ENCODE measurements at places on chromosomes 2 and 18. TPM values are rescaled to one million over a fixed set of nuclear protein-coding genes. Genes with fewer than 3 reads are reported as not detected.

DNA sequence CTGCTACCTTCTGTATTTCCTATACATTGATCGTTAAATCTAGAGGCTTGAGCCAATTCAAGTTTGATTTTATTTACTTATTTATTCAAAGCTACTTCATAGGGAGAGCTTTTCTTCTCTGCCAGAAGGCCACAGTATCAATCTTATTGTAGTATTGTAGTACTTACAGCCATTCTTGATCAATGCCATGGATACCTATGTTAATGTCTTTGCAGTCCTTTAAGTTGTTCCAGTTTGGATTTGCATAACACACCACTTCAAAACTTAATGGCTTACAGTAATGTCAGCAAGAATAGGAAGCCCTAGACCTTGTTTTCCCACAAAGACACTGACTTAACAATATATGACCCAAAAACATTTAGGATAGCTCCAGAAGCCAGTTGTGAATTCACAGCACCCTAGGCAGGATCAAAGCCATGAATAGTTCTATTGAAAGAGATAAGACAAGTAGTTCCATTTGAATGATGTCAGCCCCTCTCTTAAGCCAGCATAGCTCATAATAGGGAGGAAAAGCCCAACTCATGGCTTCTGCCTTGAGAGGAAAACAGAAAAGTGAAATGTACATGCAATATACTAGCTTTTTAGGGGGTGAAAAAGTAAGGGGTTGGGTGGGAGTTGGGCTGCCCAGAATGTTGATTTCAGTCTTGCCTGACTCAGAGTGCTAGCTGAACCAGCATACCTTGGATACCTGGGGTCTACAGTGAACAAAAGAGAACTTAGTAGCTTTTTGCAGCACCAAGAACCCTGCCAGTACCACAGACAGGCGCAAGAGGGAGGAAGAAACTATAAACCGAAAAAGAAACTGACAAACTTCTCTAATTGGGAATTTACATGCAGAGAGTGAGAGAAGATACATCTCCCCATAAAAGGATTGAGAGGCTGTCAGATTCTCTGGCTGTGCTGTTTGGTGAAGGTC is 101.4 kb downstream of the CAMKMT start:
- DNase-seq = no peak

- DNase-seq = no peak
Observed at GRCh38 chr2:172177581-172177980, 74.9 kb upstream of the DLX2 start.

GRCh38 chr2:30209227-30209626 is 22.1 kb upstream of the LBH start:
- no peak for DNase-seq

- peak; percentile 0 for DNase-seq
Observed at GRCh38 chr2:2896011-2896410, 481.6 kb downstream of the EIPR1 start.

Gene EPB41L3
- total RNA-seq = 6.7 TPM

DNA sequence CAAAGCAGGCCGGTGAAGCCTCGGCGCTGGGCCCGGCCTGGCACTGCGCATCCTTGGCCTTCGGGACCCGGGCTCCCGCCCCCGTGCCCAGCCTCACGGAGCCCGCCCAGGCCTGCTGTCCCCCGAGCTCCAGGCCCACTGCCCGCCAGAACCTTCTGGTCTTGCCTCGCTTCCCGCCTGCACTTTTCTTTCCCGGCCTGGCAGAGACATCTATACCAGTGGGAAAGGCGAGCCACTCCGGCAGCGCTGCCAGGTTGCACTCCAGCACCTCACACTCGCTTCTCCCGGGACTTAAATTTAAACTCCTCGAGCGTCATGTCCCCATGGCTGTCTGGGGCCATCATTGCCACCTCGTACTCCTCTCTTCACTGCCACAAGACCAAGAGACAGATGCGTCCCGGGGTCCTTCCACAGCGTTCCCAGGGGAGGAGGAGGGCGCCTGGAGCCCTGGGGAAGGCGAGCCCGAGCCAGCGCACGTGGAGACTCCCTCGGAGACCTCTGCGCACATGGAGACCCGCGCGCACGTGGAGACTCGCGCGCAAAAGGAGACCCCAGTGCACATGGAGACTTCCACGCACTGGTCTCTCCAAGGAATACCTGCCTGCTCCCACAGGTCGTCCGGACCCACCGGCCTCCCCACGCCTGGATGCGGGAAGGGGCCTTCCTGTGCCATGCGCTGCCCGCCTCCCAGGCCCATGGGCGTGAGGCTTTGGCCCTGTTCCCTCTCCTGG is 253.1 kb upstream of the SALL3 start:
- no peak for DNase-seq

DNA sequence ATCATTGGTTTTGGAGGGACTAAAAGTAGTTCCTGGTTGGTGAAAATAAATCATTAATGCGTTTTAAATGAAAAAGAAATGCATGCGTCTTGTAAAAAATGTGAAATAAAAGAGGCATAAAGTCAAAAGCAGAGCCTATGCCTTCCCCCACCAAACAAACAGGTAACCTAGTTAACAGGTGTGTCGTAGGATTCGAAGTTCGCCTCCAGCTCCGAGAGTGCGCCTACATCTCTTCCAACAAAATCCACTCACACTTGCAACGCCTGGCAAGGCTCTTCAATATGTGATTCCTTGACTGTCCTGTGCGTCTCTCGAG is 677 bp upstream of the SMAD4 start:
- no peak for DNase-seq

Gene SKA1
- total RNA-seq = 18.7 TPM

DNA sequence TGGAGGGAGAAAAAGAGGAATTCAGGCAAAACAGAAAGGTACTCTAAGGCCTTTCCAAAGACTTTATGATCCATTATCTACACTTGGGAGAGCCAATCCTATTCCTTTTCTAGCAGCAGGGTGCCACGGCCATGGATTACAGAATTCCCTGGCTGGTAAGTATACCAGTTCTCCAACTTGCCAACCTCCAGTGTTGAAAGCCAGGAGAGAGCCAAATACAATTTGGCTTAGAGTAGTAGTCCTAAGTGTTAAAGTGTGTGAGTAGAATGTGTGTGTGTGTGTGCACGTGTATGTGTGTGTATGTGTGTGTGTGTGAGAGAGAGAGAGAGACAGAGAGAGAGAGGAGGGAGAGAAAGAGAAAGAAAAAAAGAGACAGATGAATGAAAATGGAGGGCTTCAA is 43.3 kb downstream of the WDPCP start:
- DNase-seq = no peak

- no peak for DNase-seq
Observed at GRCh38 chr2:54581326-54582039, 125.4 kb downstream of the SPTBN1 start.

Gene ROCK2
- total RNA-seq = 31.0 TPM

Gene METTL21A
- 27.4 TPM for total RNA-seq

Gene SKOR2
- total RNA-seq = not detected

DNA sequence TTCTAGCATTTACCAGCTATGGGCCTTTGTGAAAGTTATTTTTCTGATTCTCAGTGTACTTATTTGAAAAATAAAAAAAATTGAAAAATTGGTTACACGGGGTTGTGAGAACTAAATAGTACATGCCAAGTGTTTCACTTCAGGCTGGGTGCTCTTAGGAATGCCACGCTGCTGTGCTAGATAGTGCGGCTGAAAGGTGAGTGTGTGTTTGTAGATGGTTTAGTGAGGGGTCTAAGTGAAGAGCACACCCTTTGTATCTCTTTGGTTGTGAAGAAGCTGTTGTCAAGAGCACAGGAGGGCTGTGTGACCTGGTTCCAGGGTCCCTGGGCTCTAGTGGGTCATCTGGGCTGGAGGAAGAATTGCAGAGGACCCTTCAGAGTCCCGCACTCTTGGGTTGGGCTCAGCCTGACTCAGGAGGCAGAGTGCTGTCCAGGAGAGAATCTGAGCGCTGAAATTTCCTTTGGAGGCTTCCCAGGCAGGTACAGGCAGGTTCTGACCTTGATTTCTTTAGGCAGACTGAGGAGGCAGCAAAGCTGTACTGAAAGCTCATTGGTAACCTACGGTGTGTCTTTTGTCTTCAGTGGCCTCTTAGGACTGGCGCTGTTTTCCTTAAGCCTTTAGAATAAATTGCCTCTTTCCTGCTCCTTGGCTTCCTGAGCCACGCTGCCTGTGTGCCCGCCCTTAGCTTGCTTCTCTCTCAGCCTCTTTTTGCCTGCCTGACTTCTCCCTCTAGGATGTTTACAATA is 44.4 kb downstream of the MAP4K4 start:
- no peak for DNase-seq

- DNase-seq = no peak
Observed at GRCh38 chr2:31055938-31056337, 82.3 kb downstream of the GALNT14 start.

GRCh38 chr2:66888791-66889631 is 454.1 kb downstream of the MEIS1 start:
- DNase-seq = no peak

- DNase-seq = no peak
Observed at GRCh38 chr2:108621087-108621559, 86.9 kb downstream of the LIMS1 start.

DNA sequence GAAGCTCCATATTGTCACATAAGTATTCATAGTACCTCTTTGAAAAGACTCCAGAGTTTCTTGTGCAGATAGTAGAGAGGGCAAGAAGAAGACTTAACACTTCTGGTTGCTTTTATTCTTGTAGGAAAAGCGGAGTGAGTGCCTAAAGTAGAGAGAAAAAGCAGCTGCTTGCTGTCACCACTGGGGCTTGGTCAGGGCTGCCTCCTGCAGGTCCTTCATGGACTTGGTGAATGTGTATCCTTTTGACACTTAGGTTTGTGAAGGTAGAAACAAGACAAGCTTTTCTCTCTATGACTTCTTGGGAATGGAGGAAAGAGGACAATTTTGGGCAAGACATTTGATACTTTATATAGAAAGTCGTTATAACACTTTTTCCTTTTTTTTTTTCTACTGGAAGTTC is 312.8 kb upstream of the FANCL start:
- DNase-seq = no peak

GRCh38 chr2:1854729-1855547 is 110.6 kb upstream of the PXDN start:
- DNase-seq = no peak

DNA sequence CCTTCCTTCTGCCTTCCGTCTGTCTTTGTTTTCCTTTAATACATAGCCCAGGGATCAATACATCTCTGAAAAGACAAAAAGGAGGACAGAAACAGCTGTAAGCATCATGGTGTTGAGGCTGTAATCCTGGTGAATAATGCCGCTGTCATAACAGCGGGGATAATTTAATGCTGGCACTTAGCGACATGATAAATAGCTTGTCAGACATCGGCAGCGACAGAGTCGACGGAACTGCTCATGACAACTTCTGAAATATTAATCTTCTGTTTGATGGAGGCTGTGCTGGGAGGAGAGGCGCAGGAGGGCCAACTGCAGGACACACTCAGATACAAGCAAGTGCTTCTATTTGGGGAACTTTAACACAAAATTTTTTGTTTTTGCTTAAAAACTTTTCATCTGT is 602.2 kb downstream of the GALR1 start:
- DNase-seq = no peak

Gene IMMT
- 38.3 TPM for total RNA-seq

- DNase-seq = no peak
Observed at GRCh38 chr2:116754381-116755101, 1060.0 kb upstream of the DDX18 start.

Gene ADCYAP1
- total RNA-seq = 0.08 TPM

DNA sequence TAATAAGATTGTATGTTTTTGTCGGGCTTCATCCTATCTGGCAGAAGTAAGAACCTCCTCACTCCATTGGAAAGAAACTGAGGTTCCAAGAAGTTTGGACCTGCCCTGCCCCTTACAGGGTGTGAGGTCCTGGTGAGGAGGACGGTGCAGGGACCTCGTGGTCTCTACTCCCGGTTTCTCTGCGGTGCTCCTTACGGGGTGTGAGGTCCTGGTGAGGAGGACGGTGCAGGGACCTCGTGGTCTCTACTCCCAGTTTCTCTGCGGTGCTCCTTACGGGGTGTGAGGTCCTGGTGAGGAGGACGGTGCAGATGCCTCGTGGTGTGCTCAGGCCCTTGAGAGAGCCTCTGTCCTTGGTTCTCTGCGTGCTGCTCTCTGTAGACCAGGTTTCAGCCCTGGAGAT is 5.2 kb downstream of the CTDP1 start:
- DNase-seq = no peak

- DNase-seq = no peak
Observed at GRCh38 chr2:105557021-105557920, 158.4 kb upstream of the FHL2 start.

DNA sequence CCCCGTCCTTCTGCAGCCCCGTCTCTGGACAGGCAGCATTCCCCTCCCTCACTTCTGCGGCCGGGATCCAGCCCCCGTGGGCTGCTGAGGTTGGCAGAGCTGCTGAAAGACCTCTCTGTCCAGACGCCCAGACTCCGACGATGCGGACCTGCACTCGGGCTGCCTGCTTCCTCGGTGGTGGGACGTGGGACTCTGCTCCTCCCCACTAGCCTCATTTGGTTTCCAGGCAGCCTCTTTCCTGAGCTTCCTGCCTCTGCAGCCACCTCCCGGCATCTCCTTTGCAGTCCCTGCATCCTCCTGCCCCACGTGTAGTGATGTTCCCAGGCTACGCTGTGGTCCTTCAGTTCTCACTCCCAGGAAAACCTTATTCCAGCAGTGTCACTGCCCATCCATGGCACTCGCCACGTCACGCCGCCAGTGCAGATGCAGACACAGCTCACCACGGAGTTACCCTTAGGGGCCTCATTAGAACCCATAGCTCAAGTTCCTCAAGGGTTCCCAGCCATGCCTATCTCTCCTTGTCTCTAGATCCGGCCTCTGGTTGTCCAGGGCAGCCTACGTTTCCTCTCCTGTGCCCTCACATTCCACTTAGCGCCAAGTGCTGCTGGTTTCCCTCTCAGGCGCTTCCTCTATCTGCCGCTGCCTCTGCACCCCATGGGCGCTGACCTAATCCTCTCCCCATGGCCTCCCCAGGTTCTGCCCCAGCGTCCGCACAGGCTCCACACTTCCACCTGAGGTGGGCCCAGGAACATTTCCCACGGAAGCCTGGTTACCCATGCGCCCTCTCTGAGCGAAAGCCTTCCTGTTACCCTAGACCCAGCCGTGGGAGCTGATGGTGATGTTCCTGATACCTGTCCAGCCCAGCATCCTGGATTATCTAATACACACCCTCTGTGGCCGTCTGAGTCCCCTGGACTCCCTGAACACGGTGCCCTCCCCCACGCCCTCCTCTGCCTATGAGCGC is 318.3 kb upstream of the MYT1L start:
- no peak for DNase-seq

Gene ZEB2
- 39.6 TPM for total RNA-seq

- DNase-seq = no peak
Observed at GRCh38 chr2:151959238-151959637, 131.0 kb upstream of the ARL5A start.

GRCh38 chr2:56540916-56541315 is 357.1 kb downstream of the CCDC85A start:
- no peak for DNase-seq

Gene ZSWIM2
- total RNA-seq = not detected

GRCh38 chr2:4214444-4215205 is 511.2 kb downstream of the DCDC2C start:
- no peak for DNase-seq

GRCh38 chr2:187482796-187483195 is 34.7 kb upstream of the CALCRL start:
- DNase-seq = no peak

GRCh38 chr2:238554468-238555315 is 128.0 kb downstream of the ASB1 start:
- DNase-seq = no peak
